B cell (primary cell): ENCODE measurements at places on chromosomes 12 and 14. TPM values are rescaled to one million over a fixed set of nuclear protein-coding genes. Genes with fewer than 3 reads are reported as not detected.

- DNase-seq: no peak
Measured at GRCh38 chr14:94971750-94972149, 185.6 kb downstream of the DICER1 start.

A2M gene
- 0.04 and 0.26 TPM in 2 replicates for polyA plus RNA-seq

- DNase-seq: no peak
Measured at GRCh38 chr14:85418721-85419120, 111.2 kb upstream of the FLRT2 start.

PARPBP gene
- polyA plus RNA-seq: 1.2 and 1.7 TPM in 2 replicates

TMEM229B gene
- polyA plus RNA-seq: 4.9 and 8.2 TPM in 2 replicates
